Stimulated activated CD8-positive, alpha-beta memory T cell treated with anti-CD3 and anti-CD28 coated beads, Interleukin-12 subunit alpha, Interleukin-12 subunit beta, amount 100 ng/mL, for 1 hour (primary cell): ENCODE measurements at places on chromosomes 4 and X.

GRCh38 chrX:120536061-120536460 lies 24.7 kb downstream of the CUL4B start:
- no peak for DNase-seq

DNA sequence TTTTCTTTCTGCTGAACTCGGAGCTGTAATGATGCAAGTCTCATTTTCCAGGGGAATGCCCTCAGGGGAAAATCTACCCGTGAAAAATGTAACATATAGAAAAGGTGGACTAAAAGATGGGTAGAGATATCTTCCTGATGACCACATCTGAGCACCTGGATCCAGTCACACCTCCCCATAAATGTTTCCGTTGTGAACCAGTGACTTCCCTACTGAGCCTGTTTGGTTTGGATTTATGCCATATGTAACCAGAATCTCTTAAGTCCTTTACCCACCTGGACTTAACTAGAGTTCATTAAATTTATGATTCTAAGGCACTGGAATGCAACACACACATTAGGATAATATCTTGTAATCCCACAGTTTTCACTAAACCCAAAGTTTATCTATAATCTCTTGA lies 171.1 kb downstream of the ZNF330 start:
- no peak for DNase-seq

DNA sequence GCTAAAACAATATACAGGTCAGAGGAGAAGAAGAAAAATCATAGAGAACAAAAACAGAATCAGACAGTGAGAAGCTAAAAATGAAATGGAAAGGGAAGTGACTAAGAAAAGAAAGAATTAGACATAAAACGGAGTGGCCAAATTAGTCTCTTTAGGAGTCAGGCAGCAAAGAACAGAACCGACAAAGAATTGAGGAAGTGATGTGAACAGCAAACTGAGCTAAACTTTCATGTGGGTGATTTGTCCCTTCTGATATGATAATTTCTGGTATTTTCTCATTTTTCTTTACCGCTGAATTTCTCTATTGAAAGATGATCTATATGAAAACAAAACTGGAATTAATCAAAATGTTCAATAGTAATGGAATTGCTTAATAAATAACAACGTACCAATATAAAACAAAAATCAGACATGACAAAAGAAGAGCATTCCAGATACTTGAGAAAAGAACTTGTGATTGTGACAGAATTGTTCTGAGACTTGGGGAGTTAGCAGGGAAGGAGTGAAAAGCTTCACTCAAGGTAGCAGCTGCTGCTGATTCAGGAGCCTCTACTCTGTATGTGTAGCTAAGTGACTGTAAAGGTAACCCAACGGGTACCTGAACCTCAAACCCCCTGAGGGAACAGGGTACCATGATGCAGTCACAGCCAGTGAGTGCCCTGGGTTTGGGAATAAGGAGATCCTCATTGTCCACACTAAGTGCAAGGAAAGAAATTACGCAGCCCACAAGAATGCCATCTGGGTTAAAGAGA lies 8.8 kb downstream of the TAPT1 start:
- no peak for DNase-seq

DNA sequence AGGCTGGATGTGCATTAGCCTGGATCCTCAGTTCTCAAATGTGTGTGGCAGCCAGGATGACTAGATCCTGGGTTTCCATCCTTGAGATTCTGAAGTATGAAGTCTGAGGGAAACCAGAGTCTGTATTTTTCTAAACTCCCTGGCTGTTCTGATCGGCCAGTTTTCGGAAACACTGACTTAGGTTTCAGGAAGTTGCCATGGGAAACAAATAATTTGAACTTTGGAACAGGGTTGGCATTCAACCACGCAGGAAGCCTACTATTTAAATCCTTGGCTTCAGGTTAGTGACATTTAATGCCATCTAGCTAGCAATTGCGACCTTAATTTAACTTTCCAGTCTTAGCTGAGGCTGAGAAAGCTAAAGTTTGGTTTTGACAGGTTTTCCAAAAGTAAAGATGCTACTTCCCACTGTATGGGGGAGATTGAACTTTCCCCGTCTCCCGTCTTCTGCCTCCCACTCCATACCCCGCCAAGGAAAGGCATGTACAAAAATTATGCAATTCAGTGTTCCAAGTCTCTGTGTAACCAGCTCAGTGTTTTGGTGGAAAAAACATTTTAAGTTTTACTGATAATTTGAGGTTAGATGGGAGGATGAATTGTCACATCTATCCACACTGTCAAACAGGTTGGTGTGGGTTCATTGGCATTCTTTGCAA lies 67.6 kb downstream of the PDGFRA start:
- no peak for DNase-seq

DNA sequence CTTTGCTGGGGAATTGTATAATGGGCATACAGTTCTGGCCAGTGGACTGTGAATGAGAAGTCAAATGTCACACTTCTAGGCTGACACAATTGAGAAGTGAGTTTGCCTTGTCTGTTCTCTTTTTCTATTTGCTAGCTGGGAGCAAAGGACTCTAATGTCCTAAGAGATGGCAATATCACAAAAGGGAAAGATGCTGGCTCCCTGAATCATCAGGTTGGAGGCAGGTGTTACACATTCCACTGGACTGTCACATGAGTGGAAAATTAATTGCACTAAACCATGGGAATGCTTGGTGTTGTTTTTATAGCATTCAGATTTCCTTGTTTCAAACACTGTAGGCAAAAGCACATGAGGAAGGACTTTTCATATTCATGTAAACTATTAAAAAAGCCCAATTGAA lies 388.3 kb downstream of the ADAM29 start:
- DNase-seq, result no peak

- no peak for DNase-seq
Measured at GRCh38 chrX:13028871-13029636, 15.4 kb downstream of the FAM9C start.

DNA sequence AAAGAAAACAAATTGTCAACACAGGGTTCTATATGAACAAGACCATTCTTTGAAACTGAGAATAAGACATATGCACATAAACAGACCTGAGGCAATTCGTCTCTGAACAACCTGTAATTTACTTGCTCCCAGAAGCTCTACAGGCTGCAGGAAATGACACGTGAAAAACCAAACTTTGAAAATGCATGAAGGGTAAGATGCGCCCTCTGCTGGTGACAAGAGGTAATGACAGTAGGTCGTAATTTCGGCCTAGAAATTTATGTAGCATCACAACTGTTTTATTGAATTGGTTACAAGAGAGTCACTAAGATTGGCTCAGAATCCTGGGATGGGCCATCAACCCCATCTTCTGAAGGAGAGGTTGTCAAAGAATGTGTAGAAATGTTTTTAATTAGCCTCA lies 276.5 kb downstream of the PPP4R3C start:
- no peak for DNase-seq

DNA sequence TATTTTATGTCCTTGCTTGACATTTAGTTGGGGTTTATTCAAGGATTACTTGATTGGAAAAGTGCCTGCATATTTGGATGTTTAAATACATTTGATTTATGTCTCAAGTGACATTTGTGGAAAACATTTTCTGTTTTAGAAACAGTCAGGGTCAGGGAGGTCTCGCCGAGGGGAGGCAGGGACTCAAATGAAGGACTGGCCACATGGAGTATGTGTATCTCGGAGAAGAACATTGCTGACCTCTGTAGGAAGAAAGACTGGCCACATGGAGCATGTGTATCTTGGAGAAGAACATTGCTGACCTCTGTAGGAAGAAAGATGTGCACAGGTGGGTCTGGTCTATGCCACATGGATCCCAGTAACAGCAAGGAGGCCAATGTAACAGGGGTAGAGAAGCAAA lies 233.6 kb downstream of the TRIML1 start:
- DNase-seq, result no peak

- DNase-seq, result no peak
Measured at GRCh38 chr4:182853731-182854330, 63.4 kb downstream of the DCTD start.

- DNase-seq, result no peak
Measured at GRCh38 chr4:181319629-181320028, 923.6 kb upstream of the TENM3 start.

- no peak for DNase-seq
Measured at GRCh38 chr4:109319684-109320083, 17.2 kb upstream of the COL25A1 start.

- no peak for DNase-seq
Measured at GRCh38 chr4:166335256-166335938, 462.4 kb downstream of the TLL1 start.

- DNase-seq, result peak; percentile 83
Measured at GRCh38 chr4:39044364-39044955, 12.3 kb upstream of the TMEM156 start.

GRCh38 chr4:42411803-42412202 lies 14.5 kb downstream of the SHISA3 start:
- DNase-seq, result no peak

DNA sequence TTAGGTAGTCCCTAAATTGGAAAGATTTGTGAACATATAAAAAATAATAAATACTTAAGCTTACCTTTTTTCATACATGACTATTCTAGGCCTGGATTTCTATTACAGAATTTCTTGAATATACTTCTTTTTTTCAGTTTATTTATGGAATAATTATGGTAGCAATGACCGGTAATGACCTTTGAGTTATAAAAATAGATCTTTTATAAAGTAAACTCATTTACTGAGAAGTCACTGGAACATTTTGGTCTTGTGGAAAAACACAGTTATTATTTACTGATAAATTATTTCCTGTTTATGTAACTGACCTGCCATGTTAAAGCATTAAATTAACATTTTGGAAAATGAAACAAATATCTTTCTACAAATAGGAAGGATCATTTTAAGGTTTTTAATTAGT lies 80.4 kb upstream of the RASGEF1B start:
- DNase-seq, result no peak

- no peak for DNase-seq
Measured at GRCh38 chr4:22881411-22881810, 188.7 kb downstream of the GBA3 start.

DNA sequence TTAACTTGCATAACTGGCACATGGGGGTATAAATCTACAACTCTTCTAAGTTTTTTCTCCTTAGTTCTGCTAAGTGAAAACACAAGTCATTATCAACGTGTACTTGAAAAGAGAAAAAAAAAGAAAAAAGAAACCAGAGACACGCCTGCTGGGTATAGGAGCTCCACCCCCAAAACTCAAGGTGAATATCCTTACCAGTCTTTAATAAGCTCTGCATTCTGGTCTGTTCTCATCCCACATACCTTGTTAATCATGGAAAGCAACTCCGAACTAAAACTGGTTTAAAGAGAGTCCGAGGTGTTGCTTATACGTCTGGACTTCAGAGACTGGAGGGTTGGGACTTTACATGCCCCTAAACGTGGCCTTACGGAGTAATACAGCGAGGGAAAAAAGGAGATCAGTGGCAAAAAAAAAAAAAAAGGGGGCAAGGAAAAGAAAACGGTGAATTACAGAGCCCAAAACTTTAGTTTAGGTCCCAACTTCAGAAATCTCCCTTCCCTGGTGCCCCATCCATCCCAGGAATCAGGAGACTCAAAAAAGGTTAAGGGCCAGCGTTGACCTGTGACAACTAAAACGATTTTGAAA lies 1.0 kb downstream of the PGRMC2 start:
- no peak for DNase-seq

DNA sequence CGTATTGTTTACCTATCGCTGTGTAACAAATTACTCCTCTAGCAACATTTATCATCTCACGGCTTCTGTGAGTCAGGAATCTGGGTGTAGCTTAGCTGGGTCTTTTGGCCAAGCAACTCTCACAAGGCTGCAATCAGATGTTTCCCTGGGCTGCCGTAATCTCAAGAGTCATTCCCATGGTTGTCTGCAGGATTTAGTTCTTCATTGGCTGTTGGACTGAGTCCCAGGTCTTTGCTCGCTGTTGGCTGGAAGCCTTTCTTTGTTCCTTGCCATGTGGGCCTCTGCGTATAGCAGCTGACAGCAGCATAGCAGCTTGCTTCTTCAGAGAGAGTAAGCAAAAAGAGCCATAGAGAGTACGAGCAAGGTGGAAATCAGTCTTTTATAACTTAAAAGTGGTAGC lies 16.8 kb downstream of the POLR2B start:
- no peak for DNase-seq

DNA sequence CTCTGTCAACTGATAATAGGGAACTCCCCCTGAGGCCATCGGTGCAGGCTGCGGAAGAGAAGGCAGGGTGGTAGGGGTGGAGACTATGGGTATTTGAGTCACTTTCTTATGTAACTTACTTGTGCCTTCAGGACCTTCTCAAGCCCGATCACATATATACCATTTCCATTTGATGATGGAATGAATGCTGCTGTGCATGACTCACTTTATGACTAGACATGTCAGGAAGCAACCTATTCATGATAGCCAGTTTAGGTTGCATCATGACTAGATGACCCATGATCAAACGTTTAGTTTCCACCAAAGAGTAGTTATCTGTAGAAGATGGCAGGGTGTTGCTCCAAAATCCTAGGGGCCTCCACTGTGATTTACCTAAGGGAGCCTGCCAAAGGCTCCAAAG lies 435.5 kb downstream of the DTHD1 start:
- DNase-seq, result no peak

DNA sequence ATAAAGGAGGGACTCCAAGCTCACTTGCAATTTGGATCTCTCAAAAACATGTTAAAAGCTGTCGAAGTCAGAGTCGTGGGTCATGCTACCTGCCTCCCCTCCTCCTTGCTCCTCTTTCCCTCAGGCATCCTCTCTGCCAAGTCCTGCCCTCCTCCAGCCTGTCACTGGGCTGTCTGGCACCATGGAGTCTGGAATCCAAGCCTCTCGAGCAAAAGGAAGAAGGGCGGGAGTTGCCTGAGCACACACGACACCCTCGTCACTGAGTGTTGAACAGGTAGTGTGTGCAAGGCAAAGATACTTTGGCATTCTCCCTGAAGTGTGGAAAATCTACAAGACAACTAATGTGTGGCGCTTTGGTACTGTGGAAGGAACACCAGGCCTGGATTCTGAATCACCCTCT lies 62.2 kb downstream of the HAUS3 start:
- no peak for DNase-seq

DNA sequence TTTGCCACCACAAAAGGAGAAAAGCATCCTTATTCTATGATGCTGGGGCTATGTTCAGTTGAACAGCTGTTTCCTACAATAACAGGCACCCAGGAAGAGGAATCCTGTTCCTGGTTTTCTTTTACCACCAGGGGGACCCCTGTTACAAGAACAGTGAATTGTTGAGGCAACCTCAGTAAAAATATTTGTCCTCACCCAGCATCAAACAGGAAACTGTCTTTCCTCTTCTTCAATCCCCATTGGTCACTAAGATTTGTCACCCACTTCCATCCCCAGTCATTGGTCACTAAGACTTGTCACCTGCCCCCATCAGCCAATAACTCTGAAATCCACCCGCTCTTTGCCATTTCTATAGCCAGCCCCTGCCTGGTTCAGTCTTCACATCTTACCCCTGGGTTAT lies 143.5 kb upstream of the GALNT7 start:
- no peak for DNase-seq

GRCh38 chr4:77800483-77801259 lies 18.5 kb downstream of the CNOT6L start:
- no peak for DNase-seq

- no peak for DNase-seq
Measured at GRCh38 chr4:76003620-76004019, 3.7 kb downstream of the CXCL9 start.

DNA sequence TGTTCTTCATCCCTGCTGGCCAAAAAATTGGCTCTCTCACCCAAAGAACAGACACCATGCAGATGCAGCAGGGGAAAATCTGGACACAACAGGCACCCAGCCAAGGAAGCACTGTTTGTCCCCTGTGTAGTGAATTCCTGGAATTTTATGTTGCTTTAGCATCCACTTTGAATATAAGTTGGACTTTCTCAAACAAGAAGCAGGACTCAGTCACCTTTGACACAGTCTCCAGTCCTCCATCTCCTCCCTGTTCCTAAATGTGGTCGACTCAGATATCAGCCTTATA lies 11.8 kb downstream of the ZNF182 start:
- DNase-seq, result no peak
